ENCODE measurements at places on chromosomes 2 and 18.

DNA sequence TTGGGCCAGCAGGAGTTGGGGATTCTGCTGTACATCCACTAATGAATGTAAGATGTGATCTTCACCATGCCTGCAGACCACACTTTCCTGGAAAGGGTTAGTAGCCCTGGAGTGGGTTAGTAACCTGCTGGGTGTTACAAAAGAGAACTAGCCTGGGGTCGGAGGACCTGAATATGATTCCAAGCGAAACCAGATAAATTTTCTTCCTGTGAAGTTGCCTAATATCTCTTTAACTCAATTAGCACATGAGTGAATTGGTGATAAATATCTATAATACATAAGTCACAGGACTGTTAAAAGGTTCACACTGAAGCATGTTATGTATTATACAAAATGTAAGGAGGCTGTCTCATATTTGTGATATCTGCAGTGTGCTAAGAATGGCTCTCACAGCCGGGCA is 291.0 kb downstream of the CNTNAP5 start:
- DNase-seq, result no peak

DNA sequence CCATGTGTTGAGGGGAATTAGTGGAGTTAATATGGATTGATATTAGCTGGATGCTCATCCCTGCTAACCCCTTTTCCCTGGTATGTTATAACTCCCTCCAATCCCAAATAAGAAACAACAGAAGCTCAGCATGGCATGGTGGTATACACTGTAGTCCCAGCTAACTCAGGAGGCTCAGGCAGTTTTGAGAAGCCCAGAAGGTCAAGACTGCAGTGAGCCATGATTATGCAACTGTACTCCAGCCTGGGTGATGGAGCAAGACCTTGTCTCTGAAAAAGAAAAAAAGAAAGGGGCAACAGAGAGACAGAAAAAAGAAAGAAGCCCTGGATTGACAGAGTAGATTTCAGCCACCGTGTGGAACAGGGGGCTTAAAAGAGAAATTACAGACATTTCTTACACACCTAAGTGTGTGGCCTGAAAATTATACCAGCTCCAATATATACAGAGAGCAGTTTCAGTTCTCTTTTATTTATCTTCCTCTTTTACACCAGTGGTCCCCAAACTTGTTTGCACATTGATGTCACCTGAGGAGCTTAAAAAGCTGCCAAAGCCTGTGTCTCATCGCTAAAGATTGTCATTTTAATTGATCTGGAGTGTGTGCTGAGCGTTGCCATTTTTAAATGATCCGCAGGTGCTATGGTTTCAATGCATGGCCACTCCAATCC is 203.6 kb downstream of the UBE2E3 start:
- DNase-seq, result no peak

DNA sequence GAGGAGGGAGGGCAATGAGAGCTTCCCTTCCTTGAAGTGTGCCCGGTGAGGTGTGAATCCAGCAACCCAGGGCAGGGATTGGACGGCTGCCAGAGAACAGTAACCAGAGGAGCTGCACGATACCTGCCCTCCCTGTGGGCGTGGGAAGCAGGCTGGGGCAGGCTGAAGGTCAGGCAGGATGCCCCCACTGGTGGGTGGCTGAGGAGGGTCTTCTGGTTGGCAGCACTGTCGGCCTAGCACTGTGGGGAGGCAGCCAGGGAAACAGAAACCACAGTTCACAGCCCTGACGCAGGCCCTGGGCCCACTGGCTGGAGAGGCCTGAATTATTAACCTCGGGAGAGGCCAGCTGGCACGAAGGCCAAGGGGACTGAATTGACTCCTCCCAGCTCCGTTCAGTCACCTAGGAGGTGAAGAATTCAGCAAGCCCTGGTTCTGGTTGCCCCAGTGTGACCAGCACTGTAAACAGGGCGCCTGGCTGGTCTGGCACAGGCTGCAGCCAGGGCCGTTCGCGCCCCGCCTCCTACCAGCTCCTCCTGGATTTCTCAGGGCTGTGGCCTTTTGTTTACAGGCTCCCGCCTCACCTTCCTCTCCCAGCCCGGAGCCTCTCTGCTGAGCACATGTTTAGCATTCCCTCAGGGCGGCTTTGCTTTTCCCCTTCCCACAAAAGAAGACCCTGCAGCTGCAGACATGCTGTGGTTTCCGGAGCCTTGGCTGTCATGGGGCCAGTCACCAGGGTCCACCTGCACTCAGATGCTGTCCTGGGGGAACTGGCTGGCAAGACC is 97.8 kb downstream of the B3GNT2 start:
- DNase-seq, result no peak

DNA sequence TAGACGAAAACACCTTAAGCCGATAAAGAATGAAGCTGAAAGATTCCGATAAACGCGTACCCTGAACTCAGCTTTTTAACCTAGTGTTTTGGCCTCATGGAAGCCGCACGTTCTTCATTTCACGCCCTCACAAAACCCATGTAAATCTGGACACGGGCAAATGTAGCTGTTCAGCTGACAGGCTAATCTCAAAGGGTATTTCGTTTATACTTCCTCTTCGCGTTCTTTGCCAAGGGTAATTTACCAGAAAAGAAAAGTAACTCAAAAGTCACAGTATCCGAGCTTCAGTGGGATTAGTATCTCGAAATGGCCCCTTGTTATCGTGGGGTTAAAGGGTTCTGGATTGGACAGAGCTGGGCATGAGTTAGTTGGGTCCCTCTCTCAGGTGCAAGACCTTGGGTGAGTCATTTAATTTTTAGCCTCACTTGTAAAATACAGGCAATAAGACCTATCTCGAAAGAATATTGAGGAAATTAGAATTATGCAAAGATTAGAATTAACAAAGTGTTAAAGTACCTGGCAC is 22.0 kb upstream of the STPG4 start:
- no peak for DNase-seq

- DNase-seq, result no peak
Observed at GRCh38 chr2:146642066-146642465, 1202.8 kb upstream of the ACVR2A start.
